ENCODE measurements at places on chromosomes 7 and 10. TPM values are rescaled to one million over a fixed set of nuclear protein-coding genes. Genes with fewer than 3 reads are reported as not detected.

DNA sequence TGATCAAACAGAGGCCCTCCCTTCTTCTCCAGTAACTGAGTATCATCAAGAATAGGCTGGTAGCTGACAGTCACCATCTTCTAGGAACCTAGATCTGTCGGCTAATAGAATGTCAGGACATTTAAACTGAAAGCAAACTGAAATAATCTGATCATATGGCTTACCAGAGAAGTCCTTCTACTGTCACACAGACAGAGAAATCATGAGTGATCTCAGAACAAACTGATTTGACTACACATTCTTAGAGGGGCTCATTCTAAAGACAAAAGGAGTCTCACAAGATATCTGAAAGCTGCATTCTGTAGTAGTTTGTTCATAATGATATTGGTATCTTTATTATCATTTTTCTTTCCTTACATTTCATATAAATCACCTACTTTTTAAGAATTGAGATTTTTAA, 130.9 kb upstream of the ADCY1 start:
- H3K4me3 ChIP-seq, result no peak overlapping the region
- H3K27me3 ChIP-seq, result no peaks in the 10 kb centered on the region
- H3K27ac ChIP-seq, result no peak overlapping the region
- DNase-seq, result no peak
- H3K36me3 ChIP-seq, result no peaks in the 10 kb centered on the region
- H3K4me1 ChIP-seq, result no peaks in the 10 kb centered on the region

DNA sequence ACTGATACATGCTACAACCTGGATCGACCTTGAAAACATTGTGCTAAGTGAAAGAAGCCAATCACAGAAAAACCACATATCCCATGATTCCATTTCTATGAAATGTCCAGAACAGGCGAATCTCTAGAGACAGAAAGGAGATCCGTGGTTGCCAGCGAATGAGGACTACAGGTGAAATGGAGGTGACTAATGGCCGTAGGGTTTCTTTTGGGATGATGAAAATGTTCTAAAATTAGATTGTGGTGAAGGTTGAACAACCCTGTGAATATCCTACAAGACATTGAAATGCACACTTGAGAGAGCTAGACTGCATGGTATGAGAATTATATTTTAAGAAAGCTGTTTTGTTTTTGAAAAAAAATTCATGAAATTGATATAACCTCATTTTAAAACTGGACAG, 188.5 kb upstream of the PLXNA4 start:
- no peak overlapping the region for H3K4me3 ChIP-seq
- no peaks in the 10 kb centered on the region for H3K4me1 ChIP-seq
- no peak overlapping the region for H3K27ac ChIP-seq
- H3K36me3 ChIP-seq, result no peaks in the 10 kb centered on the region

GRCh38 chr10:18399158-18399557, 252.2 kb downstream of the NSUN6 start:
- no peak for DNase-seq
- H3K27me3 ChIP-seq, result no peaks in the 10 kb centered on the region
- H3K27ac ChIP-seq, result no peak overlapping the region
- H3K36me3 ChIP-seq, result no peaks in the 10 kb centered on the region
- H3K4me3 ChIP-seq, result no peak overlapping the region
- no peaks in the 10 kb centered on the region for H3K4me1 ChIP-seq

GRCh38 chr10:25557136-25557535, 376.9 kb upstream of the MYO3A start:
- no peaks in the 10 kb centered on the region for H3K36me3 ChIP-seq
- H3K4me3 ChIP-seq, result no peak overlapping the region
- H3K27ac ChIP-seq, result no peak overlapping the region
- H3K4me1 ChIP-seq, result no peaks in the 10 kb centered on the region
- no peak for DNase-seq
- no peaks in the 10 kb centered on the region for H3K27me3 ChIP-seq

TBX20 gene
- not detected for total RNA-seq

DNA sequence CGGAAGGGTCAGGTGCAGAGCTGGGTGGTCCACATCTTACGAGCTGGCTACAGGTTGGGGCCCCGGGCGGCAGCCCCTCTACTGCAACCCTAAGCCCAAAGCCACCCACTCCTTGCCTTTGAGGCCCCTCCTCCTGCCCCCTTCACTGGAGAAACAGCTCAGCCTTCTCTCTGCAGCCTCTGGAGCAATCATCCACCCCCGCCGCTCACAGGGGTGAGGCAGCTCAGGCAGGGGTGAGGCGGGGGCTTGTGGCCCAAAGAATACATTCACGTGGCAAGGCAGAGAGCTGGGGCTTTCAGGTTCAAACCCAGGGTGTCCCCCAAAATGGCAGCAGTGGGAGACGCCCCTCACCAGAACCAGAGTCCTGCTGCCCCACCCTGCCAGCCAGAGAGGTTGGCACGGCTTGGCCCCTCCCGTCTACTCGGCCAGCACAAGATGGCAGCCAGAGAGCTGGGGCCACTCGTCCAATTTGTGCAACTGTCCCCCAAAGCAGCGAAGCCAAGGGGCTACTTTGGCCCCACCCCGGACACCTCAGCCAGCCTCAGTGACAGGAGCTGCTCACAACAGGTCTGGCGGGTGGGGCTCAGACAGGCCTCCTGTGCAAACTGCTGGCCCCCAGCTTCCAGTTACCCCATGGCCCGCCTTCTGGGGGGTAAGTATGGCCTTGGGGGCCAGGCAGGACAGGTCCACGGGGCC, 7.2 kb downstream of the GNB2 start:
- no peaks in the 10 kb centered on the region for H3K4me1 ChIP-seq
- H3K4me3 ChIP-seq, result no peak overlapping the region
- H3K27me3 ChIP-seq, result no peaks in the 10 kb centered on the region
- H3K27ac ChIP-seq, result no peak overlapping the region
- peak; percentile 56 for DNase-seq

AZGP1 gene
- 0.63 TPM for total RNA-seq

DNA sequence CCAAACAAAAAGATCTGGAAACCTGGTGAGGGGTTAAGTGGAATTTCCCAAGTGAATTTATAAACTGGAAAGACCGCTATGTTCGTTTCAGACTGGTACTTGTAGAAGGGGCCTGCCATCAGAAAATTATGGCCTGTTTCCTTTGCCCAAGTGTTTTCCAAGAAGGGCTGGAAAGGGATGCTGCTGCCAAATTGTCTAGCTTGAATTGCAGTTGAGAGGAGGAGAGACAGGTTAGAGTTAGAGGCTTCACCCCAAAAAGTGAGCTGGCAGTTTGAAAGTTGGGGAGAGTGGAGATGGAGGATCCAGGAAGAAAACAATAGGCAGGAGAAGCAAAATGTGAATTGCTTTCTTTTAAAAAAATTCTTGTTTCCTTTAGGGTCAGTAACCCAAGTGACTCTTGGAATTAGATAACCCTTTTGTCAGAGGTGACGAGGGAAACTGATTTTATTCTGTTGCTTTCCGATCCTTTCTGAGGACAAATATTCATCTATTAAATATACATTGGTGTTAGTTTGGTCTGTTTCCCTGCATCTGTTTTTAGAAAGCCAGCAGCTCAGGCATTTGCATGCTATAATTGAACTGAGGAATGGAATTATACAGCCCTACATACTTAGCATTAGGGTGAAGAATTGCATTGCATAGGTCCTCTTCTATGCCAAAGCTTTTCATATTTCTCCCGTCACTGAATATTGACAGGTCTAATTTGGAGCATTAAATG, 82.5 kb upstream of the PRR15 start:
- no peaks in the 10 kb centered on the region for H3K4me1 ChIP-seq
- no peaks in the 10 kb centered on the region for H3K36me3 ChIP-seq
- no peaks in the 10 kb centered on the region for H3K27me3 ChIP-seq
- H3K4me3 ChIP-seq, result no peak overlapping the region

OPN1SW gene
- total RNA-seq, result not detected

- no peak overlapping the region for H3K4me3 ChIP-seq
- peaks cover 4% of the 10 kb centered on the region for H3K36me3 ChIP-seq
- no peak overlapping the region for H3K27ac ChIP-seq
- no peaks in the 10 kb centered on the region for H3K4me1 ChIP-seq
These were observed 81.1 kb downstream of the IDE start for GRCh38 chr10:92492748-92493240.

- H3K27ac ChIP-seq, result no peak overlapping the region
- H3K36me3 ChIP-seq, result no peaks in the 10 kb centered on the region
- H3K27me3 ChIP-seq, result no peaks in the 10 kb centered on the region
- no peak for DNase-seq
- H3K4me1 ChIP-seq, result no peaks in the 10 kb centered on the region
- no peak overlapping the region for H3K4me3 ChIP-seq
These were observed 173.7 kb upstream of the KAT6B start for GRCh38 chr10:74652664-74653063.

DNA sequence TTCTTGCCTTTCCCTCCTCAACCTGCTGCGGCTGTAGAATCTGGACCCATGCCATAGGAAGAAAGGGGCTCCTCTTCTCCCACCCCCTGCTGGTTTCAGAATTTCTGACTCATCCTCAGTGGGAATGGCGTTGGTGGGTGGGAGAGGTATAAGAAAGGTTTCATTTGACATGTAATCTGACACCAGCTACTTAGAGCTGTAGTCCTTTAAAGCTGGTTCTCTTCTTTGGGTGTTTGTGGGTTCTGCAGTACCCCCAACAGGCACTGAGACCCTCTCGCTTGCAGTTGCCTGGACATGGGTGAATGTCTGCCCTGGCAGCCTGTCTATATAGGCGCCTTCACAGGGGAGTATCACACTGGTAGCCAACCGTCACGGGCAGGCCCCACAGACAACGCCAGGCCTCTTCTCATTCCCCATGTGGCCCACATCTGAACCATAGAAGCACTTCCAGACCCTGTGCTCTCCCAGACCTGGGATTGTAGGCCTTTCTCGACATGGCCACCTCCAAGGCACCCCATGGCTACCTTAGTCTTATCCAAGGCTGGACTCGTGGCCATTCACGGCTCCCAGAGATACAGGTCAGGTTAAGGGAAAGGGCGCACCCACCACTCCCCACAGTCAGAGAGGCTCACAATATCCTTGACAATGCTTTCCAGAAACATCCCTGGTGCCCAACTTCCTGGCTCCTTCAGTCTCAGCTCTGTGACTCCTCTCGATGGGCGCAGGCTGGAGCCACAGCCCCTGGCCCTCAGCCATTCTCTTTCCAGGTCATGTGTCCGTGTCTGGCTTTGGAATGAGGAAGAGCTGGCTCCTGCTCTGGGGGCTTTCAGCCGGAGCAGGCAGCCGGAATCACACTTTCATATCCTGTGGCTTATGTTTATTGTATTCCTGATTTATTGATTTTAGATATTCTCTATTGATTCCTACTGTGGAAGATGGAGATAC, 17.5 kb downstream of the ZNF862 start:
- DNase-seq, result no peak
- no peaks in the 10 kb centered on the region for H3K36me3 ChIP-seq
- no peak overlapping the region for H3K27ac ChIP-seq
- H3K27me3 ChIP-seq, result no peaks in the 10 kb centered on the region
- no peaks in the 10 kb centered on the region for H3K4me1 ChIP-seq

WNT2 gene
- 4.7 TPM for total RNA-seq

SFXN3 gene
- 91.5 TPM for total RNA-seq

KCTD7 gene
- total RNA-seq, result 11.4 TPM

ZNF107 gene
- 7.1 TPM for total RNA-seq

GRCh38 chr10:73480158-73480557, 15.7 kb downstream of the PPP3CB start:
- H3K4me1 ChIP-seq, result no peaks in the 10 kb centered on the region
- no peak for DNase-seq
- H3K27me3 ChIP-seq, result no peaks in the 10 kb centered on the region
- H3K27ac ChIP-seq, result no peak overlapping the region

DNA sequence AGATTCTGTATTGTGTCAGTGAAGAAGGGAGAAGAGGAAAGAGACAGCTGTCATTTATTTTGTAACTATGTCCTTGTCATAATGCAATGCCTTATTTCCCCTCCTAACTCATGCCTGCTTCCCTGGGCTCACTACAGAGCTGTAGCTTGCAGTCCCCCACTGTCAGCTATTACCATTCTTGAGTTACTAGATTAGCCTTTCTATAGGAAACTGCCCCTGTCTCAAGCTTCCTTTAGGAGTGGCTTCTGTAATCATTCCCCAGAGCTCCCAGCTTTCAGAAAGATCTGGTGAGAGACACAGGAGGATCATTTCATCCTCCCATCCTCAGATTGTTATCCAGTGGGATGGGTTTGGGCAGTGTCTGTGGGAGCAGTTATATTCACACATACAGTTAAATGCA, 32.4 kb upstream of the SMKR1 start:
- H3K4me3 ChIP-seq, result no peak overlapping the region
- no peaks in the 10 kb centered on the region for H3K36me3 ChIP-seq
- H3K27me3 ChIP-seq, result no peaks in the 10 kb centered on the region
- H3K4me1 ChIP-seq, result no peaks in the 10 kb centered on the region
- H3K27ac ChIP-seq, result no peak overlapping the region
